Left renal pelvis (tissue), 4 donors: ENCODE measurements at places on chromosomes 2 and 18. TPM values are rescaled to one million over a fixed set of nuclear protein-coding genes. Genes with fewer than 3 reads are reported as not detected.

DSG3 gene
- not detected for polyA plus RNA-seq

CNDP1 gene
- 1.6 TPM for polyA plus RNA-seq

LRRTM4 gene
- 1.1 TPM for polyA plus RNA-seq

DNA sequence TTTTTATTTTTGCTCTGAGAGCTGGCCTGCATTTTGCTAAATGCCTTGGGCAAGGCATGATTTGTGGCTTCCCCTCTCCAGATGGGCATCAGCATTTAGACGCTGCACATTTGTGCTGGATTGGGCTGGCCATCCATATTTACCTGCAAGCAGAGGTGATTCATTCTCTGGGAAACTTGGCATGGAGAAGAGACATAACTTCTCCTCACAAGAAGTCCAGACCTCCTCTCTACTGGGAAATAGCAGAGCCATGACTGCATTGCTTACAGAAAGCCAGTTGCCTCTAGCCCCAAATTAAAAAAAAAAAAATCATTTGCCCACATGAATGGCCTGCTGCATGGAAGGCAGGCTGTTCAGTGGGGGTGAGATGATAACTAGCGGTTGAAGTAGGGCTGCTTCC lies 120.1 kb downstream of the ACTR3 start:
- DNase-seq = no peak

- no peak for DNase-seq
Observed at GRCh38 chr2:14896330-14897030, 264.0 kb downstream of the LRATD1 start.

- DNase-seq = no peak
Observed at GRCh38 chr2:124692707-124693106, 667.6 kb downstream of the CNTNAP5 start.

DNA sequence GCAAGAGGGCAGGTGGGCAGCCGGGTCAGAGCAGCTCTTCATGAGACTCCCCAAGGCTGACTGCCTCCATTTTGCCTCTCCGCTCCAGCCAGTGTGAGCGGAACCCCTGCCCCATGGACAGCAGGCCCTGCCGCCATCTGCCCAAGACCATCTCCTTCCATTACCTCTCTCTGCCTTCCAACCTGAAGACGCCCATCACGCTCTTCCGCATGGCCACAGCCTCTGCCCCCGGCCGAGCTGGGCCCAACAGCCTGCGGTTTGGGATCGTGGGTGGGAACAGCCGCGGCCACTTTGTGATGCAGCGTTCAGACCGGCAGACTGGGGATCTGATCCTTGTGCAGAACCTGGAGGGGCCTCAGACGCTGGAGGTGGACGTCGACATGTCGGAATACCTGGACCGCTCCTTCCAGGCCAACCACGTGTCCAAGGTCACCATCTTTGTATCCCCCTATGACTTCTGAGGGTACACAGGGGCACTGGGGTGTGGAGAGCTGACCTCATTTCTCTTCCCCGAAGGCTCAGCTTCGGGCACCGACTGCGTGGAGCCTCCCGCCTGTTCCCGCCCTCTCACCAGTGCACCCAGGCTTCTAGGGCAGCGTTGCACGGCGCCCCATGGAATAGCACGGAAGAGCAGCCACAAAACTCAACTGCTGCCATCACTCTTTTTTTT lies 49.0 kb downstream of the FBLN7 start:
- DNase-seq = no peak

TMEM182 gene
- polyA plus RNA-seq = 7.7 TPM

KIF5C gene
- polyA plus RNA-seq = 4.1 TPM

GRCh38 chr2:30026091-30027055 lies 105.0 kb upstream of the ALK start:
- DNase-seq = peak; percentile 4

DNA sequence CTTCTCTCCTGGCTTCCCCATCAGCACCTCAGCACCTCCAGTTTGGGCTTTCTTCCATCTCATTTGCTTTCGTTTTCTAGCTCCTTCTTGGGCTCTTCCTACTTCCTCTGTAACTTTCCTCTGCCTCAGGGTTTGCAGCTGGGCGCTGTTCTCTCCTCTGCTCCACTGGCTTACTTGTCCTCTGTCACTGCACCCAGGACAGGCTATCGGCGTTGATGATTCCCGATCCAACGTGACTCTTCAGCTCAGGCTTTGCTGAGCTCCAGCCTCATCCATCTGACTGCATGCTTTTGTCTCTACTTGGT lies 362.4 kb downstream of the CYRIA start:
- no peak for DNase-seq

DNA sequence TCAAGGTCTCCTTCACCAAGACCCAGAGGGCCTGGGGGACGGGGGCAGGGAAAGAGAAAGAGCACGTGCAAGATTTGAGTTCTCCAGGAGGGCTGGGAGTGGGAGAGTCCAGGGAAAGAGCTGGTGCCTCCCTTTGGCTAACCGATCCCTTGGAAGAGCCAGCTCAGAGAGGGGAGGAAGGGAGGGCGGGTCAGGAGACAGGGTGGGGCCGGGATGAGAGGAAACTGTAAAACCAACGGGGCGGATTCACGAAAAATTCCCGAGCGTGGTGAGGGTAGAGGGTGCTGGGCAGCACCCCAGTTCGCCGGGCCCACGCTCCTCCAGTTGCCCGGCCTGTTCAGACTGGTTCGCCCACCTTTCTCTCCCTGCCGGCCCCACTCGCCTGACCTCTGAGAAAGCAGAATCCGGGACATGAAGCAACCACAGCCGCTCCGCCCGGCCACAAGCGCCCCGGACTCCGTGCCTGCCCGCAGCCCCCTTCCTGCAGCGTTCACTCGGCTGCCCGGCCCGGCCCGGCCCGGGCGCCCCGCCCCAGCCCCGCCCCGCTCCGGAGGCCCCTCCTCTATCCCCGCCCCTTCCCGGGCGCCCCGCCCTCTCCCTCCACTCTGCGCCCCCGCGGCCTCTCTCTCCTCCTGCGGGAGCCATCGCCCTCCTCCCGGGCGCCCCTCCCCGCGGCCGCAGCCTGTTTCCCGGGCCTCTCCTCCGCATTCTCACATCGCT lies 230.9 kb upstream of the SMAD2 start:
- no peak for DNase-seq

DNA sequence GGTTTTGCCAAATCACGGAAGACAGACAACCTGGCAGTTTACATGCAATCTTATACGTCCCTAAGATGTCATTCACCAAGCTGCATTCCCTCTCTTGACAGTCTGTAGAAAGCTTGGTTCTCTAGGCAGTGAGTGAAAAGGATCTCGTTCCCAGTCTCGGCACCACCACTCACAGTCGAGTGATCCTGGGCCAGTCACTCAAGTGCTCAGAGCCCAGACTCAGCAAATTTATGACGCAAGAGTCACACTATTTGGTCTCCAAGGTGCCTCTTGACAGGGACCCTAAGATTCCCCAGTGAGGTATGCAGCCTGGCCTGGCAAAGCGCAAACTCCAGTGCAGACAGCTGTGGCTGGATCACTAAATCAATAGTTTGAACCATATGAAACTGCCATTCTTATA lies 77.9 kb downstream of the EIPR1 start:
- DNase-seq = no peak

SERPINB12 gene
- polyA plus RNA-seq = not detected

DNA sequence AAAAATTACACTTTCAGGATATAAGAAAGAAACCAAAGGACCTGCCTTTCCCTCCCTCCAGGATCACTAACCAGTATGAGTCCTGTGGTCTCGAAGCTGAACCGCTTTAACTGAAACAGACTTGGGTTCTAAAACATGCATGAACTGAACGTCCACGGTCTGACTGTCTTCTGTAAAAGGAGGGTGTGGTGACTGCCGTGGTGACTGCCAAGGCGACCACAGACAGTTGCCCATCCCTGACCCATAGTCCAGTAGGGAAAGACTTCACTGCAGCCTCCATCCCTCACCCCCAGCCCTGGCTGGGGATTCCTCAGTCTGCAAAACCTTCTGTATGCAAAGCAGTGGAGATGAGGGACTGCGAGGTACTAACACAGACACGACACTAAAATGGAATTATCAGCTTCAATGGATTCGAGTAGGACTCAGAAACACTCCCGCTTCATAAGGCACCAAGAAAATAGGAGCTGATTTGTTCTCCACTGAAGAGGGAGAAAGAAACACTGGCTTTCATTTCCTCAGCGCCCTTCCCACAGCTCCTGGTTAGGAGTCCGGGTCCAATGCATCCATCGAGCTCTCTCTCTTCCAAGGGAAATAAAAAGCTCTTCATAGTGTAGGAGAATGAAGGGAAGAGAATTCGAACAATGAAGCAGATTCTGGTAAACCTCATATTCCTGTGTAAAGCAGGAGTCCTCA lies 197.2 kb downstream of the HDAC4 start:
- DNase-seq = no peak

GAREM2 gene
- polyA plus RNA-seq = 6.6 TPM

MREG gene
- polyA plus RNA-seq = 4.7 TPM

GRCh38 chr2:8544786-8545694 lies 136.8 kb upstream of the ID2 start:
- DNase-seq = no peak

- no peak for DNase-seq
Observed at GRCh38 chr2:121599963-121600651, 49.2 kb downstream of the CLASP1 start.

DNA sequence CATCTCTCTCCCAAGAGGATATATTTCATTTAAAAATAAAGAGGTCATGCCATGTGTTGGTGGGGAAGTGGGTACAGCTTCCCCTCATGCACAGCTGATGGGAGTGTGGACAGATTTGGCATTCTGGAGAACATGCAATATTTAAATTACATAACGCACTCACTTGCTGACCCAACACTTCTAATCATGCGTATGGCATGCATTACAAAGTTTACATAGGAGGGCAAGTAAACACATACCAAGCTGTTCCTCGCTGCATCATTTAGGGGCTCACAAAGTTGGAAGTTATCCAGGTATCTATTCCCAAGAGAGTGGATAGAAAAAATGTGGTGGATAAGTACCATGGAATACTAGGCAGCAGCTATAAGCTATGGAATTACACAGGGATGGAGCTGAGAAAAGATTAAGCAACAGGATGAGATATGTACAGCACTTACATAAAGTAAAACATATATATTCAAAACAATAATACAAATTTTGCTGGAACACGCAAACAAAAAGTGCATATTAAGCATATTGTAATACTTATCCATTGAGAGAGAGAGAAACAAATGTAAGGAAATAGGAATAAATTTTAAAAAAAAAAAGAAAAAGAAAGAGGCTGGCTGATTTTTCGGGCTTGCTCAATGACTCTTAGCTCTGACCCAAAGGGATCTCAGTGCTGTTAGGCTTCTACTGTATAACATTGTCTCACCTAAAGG lies 11.0 kb downstream of the CYP1B1 start:
- DNase-seq = no peak

CNGA3 gene
- polyA plus RNA-seq = not detected

GRCh38 chr2:67510745-67511144 lies 113.6 kb downstream of the ETAA1 start:
- DNase-seq = no peak

ASB18 gene
- polyA plus RNA-seq = not detected

GRCh38 chr2:60246583-60246982 lies 306.9 kb downstream of the BCL11A start:
- DNase-seq = no peak

TNS1 gene
- polyA plus RNA-seq = 82.9 TPM

GRCh38 chr2:7905756-7906155 lies 776.1 kb upstream of the ID2 start:
- DNase-seq = no peak

GRCh38 chr2:67516362-67516761 lies 119.2 kb downstream of the ETAA1 start:
- DNase-seq = no peak

REG3G gene
- not detected for polyA plus RNA-seq
